ENCODE measurements at places on chromosomes 6 and 20.

DNA sequence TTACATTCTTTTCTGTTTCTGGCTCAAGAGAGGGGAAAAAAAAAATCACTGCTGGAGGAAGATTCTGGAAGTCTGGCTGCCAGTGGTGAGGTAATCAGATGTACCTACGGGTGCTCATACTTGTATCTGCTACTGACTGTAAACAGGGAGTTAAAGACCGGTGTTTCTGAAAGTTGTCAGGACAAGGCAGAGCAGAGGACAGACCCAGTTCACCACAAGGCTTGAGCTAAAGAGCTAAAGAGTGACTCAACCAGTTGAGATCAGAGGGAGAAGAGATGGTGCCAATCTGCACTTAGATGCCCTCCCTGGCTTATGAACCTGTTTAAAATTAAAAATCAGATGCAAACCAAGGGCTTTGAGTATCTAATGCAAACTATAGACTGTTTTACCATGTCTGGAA, 55.4 kb downstream of the CEP162 start:
- peak; percentile 1 for DNase-seq

GRCh38 chr20:38833154-38833856, 27.8 kb downstream of the PPP1R16B start:
- no peak for DNase-seq

DNA sequence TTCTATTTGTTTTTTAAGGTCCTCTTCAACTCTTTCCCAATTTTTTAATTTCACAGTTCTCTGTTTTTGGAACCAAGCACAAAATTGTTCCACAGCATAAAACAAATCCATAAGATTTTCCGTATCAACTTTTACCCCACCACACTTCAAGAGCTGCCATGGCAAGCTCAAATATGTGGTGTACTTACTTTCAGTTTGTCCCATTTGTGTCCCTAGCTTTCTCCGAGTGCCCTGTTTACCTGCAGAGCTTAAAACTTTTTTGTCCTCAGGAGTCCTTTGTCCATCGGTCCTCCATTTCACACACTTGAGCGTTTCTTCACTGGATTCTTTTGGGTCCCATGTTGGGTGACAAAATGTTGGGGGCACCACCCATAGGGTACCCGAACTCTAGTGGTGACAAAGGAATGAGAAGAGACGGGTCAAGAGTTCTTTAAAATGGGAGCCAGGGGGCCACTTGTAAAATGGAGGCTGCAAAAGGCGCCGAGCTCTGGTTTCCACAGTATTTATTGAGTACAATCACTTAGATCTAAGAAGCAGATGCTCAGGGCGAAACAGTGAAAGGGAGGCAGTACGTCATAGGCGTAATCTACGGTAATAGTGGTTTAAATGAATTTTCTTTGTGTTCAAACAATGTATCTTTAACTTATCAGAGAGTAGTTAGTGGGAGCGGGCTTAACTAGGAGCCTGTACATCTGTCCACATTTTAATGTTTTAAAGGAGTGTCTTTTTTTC, 39.8 kb upstream of the SERINC1 start:
- no peak for DNase-seq

GRCh38 chr6:110853754-110854477, 20.7 kb upstream of the AMD1 start:
- DNase-seq, result no peak

GRCh38 chr6:109834595-109835437, 143.3 kb upstream of the GPR6 start:
- no peak for DNase-seq

All from HepG2 (cell line).